ENCODE measurements at places on chromosomes 3 and 15. TPM values are rescaled to one million over a fixed set of nuclear protein-coding genes. Genes with fewer than 3 reads are reported as not detected.

The GRK7 gene
- total RNA-seq: not detected

The PGBD4 gene
- 2.8 TPM for total RNA-seq

The LTF gene
- total RNA-seq: not detected

The CCR2 gene
- 70.8 TPM for total RNA-seq

GRCh38 chr3:158685159-158685558 lies 12.7 kb upstream of the LXN start:
- DNase-seq: no peak

GRCh38 chr3:61074783-61075182 lies 176.5 kb downstream of the FHIT start:
- DNase-seq: no peak

DNA sequence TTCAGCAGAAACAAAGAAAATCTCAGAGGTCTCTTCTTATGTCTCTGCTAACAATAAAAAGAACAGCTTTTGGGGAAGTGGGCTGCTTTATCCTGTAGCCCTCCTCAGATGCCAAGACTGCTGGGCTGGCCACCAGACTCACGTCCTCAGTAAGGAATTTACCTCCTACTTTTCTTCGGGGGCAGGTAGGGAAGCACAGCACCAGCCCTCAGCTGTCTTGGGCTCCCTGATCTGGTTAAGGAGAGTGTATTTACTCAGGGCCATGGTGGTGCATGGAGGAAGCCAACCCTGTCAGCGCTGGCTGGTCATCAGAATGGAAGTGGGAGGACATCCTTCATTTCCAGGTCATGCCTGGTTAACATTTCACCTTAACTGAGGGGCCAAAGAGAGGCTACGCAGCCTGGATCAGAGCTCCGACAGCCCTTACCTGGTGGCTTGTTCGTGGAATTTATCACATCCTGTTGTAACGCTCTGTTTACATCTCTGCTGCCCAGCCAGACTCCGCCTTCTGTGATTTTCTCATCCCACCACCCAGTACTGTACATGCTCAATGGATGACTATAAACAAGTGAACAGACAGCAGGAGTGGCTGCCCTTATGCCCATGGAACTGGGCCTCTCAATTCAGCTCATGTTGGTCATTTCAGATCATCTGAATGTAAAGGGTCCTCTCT lies 108.3 kb downstream of the IGF2BP2 start:
- no peak for DNase-seq

DNA sequence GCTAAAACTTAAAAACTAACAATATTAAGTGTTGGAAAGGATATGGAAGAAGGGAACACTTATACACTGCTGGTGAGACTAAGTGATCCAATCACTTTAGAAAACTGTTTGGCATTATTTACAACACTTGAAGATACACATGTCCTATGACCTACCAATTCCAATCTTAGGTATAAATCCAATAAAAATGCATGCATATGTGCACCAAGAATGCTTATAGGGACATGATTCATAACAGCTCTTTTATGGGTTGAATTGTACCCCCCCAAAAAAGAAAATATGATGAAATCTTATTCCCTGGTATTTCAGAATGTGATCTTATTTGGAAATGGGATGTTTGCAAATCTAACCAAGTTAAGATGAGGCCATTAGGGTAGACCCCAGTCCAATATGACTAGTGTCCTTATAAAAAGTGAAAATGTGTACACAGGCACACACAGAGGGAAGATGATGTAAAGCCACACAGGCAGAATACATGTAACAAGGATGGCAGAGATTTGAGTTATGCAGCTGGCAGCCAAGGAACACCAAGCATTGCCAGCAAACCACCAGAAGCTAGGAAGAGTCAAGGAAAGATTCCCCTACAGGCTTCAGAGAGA lies 15.3 kb downstream of the CCR8 start:
- no peak for DNase-seq

DNA sequence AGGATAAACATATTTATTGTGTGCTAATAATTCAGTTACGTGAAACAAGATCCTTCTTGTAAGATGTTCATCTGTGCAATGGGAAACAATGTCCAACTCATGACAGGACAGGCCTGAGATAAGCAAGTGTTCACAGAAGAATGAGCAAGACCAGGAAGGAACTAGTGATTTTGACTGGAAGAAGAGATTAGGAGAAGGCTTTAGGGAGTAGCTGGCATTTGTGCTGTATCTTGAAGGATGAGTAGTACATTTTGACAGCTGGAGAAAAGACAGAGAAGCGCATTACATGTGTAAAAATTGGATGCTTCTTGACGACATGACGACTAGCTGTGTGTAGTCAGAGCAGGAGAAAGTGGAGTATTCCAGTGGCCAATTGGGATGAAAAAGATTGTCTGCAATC lies 48.4 kb downstream of the GBE1 start:
- DNase-seq: no peak

- no peak for DNase-seq
Observed at GRCh38 chr3:196533260-196533681, 18.1 kb upstream of the SMCO1 start.

GRCh38 chr3:157441102-157441624 lies 4.5 kb downstream of the PTX3 start:
- no peak for DNase-seq

- DNase-seq: no peak
Observed at GRCh38 chr3:81816473-81817250, 55.2 kb upstream of the GBE1 start.

GRCh38 chr3:115494826-115495225 lies 128.5 kb upstream of the GAP43 start:
- DNase-seq: no peak

GRCh38 chr3:13148561-13149329 lies 75.5 kb upstream of the IQSEC1 start:
- no peak for DNase-seq

GRCh38 chr15:28081594-28081993 lies 17.5 kb downstream of the OCA2 start:
- DNase-seq: no peak

DNA sequence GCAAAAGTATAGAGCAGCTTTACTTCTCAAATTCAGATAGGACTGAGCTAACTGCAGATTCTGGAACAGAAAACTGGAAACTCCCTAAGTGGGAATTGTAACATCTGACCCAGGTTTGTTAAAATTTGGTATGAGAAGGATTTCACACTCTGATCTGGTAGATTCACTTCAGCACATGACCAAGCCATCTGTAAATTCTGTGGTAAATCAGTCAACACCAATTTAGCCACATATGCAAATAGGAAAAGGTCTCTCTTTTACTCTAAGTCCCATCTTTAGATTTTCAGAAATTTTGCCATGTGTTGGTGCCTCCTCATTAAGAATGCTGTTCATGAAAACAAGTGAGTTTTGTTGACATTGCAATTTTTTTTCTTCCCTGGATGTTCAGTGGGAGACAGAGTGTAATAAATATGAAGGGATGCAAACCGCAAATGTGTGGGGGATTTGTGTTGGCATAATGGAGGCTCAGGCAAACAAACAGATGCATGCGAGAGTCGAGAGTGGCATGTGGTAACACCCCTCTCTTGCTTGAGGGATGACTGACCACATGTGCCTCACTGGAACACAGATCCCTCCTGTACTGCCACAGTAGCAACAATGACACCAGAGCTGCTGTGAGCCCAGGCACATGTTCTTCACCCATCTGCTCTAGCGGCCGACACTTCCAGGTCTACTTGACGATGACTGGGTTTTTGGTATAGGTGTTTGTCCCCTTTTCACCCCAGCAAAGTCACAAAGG lies 146.6 kb downstream of the FEZF2 start:
- no peak for DNase-seq
